ENCODE measurements at places on chromosomes 3 and 15.

GRCh38 chr15:61173899-61174689, 55.0 kb downstream of the RORA start:
- no peak for DNase-seq

GRCh38 chr3:59566481-59566975, 516.7 kb upstream of the CFAP20DC start:
- DNase-seq: no peak

DNA sequence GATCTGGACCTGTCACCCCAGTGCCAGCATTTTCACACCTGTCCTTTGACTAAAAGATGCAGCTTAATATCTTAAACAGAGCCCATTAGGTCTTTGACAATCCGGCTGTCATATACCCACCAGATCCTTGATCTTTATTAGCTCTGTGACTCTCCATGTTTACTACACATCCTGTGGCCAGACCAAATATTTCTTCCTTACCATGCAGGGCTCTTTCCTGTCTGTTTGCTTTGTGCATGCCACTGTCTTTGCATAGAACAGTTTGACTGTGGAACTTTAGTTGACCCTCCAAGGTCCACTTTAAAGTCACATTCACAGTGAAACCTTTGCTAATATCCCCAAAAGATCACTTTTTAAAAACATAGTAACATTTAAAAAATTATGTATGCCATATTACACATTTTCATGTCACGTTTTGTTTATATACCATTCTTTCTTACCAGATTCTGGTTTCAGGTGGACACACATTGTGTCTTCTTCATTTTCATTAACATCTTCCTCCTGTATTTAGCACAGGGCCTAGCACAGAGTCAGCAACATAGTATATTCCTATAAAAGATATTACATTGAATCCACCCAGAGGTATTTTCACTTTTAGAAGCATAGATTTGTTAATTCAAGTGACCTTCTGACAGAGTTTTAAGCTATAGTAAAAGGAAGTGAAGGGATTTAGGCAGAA, 95.8 kb downstream of the RAP2B start:
- DNase-seq: no peak

DNA sequence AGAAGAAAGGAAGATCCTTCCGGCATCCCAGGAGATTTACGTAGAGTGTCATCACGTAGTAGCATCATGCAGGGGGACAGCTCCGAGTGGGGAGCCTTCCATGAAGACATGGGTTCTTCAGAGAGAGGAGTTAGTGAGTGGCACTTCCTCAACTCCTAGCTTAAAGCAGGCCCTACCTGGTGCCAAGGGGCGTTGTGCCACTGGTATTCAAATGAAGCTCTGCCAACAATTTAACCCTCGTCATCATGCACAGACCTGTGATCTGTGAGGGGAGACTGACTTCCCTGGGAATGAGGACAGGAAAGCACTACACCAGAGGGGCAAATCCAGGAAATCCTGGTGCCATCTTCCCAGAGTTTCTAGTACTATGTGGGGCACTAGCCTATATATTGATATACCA, 59.0 kb downstream of the TMEM266 start:
- DNase-seq: no peak

DNA sequence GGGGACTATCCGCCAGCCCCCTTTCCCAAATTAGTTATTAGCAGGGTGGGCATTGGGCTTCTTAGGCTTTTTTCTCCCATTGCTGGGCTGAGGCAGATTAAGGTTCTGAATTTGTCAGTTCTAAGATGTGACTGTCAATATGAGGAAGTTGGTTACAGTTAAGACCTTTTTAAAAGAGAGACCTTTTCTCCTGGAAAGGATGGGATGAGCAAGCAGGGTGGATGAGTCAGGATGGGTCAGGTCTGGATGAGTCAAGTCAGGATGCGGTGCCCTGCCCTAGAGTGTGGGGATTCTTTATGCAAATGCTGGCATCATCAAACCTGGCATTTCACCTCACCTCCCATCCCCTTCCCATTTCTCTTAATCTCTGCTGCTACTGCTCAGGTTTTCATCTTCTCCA, 1.9 kb downstream of the AEN start:
- no peak for DNase-seq

DNA sequence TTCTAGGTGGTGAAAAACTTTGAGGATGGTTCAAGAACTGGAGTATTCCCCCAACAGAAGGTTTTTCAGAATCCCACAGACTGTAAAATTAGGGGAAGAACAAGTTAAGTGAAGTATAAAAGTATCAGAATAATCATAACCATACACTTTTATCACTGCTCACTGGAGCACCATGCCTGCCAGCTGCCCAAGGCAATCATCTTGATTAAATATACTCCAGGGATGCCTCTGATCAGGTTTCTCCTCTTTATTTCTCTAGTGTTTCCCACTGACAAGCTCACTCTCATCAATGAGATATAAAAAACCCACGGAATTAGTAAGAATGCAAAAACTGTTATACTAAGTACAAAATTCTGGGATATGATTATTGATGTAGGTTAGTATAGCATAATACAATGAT, 108.0 kb downstream of the STAG1 start:
- peak; percentile 36 for DNase-seq

DNA sequence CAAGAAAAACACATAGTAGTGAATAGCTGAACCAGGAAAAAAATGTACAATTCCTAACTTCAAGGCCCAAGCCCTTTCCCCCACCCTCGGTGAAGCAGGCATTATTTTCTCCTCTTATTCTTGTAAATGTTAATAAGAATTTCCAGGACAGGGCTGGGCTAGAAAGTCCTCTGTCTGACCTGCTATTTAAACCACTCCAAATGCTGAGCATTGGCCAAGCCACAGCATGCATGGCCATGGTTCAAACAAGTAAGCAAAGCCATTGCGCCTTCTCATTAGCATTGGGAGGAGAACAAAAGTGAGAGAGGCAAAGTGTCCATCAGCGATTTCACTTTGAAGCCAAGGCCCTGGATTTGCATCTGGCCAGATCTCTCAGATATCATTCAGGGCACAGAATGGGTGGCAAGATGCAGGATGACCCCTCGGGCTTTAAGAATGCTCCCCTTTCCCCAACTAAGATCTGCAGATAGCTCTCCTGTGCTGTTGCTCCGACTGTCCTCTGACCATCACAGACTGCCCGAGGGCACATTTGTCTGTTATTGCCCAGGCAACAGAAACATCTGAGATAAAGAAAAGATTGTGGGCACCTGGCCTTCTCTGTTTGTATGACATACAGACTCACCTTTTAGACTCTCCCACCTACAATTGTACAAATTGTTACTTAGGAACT, 46.3 kb downstream of the CEMIP start:
- DNase-seq: no peak

DNA sequence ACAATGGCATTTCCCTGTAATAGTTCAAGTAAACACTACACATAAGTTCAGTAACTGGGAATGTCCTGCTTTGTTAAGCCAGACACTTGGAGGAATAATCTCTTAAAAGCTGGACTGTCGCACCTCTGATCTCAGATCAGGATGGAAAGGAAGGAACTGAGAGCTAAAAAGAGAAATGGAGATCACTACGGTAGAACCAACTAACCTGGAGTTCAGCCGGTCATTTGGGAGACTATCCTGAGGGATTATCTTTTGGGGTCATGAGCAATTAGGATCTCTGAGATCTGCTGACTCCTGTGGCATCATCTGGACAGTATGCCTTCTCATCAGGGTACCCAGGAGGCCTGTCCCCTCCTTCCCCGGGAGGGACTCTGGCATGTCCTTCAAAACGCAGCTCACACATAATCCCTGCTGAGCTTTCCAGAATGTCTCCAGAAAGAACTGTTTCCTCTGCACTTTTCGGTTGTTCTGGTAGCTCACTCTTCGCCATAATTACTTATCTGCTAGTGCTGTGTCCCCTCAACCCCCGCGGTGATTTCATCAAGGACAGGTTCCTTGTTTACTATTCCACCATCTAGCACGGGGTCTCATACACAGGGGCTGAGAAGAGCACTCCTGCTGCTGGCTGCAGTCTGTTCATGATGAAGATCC, 115.6 kb downstream of the SENP2 start:
- peak; percentile 23 for DNase-seq

DNA sequence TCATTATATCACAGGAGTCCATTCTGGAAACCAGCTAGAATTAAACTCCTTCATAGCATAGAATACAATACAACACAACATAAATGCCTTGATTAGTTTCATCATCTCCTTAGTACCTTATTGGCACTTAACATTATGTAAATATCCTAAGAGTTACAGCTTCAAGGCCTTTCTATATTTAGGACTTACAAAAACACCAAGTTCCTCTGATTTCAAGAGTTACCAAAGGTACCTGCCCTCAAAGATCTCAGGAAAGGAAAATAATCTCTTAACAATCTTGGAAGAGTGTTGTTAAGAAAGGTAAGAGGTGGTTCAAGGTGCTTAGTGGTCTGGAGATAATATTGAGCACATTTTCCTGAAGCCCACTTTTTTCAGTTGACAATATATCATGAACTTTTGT, 477.7 kb downstream of the IGSF11 start:
- no peak for DNase-seq

- no peak for DNase-seq
These were observed 152.4 kb upstream of the CGNL1 start for GRCh38 chr15:57223887-57224286.

DNA sequence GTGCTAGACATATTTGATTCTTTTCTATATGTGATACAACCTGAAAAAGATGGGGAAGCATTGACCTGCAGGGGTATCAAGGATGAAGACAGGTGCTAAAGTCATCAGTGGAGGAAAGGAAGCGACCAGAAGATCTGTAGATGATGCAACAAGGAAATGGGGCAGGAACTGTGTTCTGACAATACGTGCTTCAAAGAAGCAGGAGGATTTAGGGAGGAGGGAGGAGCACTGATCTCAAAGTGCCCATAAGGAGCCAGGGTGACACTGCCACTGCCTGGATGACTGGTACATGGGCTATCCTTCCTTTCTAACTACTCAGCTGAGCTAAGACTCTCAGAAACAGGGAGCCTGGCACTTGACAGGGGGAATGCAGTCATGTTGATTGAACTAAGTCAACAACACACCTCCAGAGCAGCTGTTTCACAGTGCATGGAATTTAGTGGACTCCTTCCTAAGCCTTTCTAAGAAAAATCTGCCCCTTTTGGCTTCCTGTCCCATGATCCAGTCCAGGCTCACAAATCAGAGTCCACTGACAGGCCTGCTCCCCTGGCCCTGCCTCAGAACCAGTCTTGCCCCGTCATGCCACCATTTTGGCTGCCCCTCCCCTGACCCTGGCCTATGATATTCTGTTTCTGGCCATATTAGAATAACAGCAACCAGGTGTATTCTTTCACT, 12.0 kb downstream of the LYSMD4 start:
- DNase-seq: no peak

DNA sequence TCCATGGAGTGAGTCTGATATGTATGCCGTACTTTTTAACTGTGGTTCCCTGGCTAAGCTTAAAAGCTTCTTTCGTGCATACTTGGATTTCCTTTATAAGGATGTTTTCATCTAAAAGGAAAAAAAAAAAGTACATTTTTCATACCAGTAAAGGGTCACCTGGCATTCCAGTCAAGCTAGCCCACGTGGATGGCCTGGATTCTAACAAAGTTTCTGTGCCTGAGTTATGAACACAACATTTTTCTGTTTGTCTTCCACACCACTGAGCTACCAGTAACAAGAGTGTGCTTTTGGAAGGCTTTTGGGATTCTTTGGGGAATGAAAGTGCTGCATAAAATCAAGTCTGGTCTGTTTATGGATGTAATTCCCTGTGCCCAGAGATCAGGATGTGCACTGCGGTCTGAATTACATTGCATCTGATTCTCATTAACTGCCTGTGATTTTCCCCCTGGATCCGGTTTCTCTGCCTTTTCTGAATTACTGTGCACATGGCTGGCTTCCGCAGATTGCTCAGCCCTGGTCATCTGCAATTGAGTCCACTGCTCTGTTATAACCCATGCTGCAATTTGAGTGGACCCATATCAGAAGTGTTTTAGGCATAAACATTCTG, 38.2 kb upstream of the MAGI1 start:
- DNase-seq: peak; percentile 55

- no peak for DNase-seq
These were observed 428 bp downstream of the LYSMD4 start for GRCh38 chr15:99732751-99733267.

- no peak for DNase-seq
These were observed 100.0 kb downstream of the THBS1 start for GRCh38 chr15:39680868-39681267.
